Endothelial cell of umbilical vein (primary cell): ENCODE measurements at places on chromosomes 1 and 21.

DNA sequence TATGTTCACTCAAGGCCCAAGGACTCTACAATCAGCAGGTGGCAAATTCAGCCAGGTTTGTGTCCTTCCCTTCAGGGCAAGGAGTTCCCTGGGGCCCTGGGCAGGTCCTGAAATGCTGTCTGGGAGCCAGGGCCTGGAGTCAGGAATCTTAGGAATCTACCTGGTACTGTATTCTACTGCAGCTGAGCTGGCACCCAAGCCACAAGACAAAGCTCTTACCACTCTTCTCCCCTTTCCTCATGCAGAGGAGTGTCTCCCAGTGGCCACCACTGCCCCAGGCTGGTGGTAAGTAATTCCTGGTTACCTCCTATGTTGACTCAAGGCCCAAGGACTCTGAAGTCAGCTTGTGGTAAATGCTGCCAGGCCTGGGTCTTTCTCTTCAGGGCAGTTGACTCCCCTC is 153.4 kb downstream of the NRIP1 start:
- DNase-seq = no peak

- peak; percentile 32 for DNase-seq
Measured at GRCh38 chr1:174160109-174160473, 771 bp downstream of the RABGAP1L start.

DNA sequence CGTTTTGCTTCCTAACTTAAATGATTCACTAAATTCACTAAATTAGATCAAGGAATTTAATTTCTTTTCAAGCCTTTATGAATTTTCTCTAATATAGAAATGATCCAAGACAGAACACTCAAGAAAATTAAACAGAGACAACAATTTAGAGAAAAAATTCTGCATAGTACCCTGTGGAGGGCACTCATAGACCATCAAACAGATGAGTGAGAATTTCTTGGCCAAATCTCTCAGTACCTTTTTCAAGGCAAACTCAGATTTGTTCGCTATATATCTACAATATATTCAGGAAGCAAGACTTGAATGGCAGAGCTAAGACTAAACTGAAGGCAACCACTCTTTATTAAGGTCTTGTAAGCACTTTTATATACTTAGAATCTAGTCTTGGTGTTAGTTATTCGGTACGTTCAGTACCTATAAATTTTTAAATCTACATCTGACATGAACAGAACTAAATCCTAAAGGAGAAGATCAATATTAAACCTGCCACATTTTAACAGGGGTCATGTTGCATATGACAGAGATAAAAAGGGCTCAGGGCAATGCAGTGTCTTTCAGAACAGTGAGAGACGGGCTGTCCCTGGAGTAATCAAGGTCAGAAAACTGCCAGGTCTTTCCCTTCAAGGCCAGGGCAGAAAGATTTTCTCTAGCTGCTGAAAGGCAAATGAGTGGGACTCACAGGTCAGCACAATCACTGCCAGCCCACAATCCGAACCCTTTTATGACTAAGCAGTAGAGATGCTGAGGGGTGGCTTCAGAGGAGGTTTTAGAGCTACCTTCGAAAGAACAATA is 118.8 kb upstream of the TMPRSS15 start:
- peak; percentile 26 for DNase-seq

- DNase-seq = peak; percentile 39
Measured at GRCh38 chr1:170910273-170910672, 25.1 kb upstream of the MROH9 start.
